ENCODE measurements at places on chromosomes 6 and 20.

- DNase-seq = no peak
Measured at GRCh38 chr6:158713469-158713868, 63.6 kb downstream of the SYTL3 start.

DNA sequence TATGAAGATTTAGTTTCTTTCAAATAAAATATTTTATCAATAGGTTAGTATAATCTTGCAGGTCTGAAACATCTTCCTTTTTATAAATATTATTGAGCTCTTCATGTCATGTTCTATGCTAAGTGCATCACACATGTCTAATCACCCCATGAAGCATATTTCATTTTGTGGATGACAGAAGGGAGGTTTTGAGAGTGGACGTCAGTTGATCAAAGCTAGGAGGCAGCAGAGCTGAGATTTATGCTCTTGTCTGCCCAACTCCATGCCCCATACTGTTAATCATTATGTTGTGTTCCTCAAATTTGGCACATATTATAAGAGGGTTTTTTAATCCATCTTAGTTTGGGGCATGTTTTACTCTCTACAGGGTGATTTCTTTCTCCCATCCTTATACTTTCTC, 22.7 kb downstream of the DSE start:
- DNase-seq = no peak

DNA sequence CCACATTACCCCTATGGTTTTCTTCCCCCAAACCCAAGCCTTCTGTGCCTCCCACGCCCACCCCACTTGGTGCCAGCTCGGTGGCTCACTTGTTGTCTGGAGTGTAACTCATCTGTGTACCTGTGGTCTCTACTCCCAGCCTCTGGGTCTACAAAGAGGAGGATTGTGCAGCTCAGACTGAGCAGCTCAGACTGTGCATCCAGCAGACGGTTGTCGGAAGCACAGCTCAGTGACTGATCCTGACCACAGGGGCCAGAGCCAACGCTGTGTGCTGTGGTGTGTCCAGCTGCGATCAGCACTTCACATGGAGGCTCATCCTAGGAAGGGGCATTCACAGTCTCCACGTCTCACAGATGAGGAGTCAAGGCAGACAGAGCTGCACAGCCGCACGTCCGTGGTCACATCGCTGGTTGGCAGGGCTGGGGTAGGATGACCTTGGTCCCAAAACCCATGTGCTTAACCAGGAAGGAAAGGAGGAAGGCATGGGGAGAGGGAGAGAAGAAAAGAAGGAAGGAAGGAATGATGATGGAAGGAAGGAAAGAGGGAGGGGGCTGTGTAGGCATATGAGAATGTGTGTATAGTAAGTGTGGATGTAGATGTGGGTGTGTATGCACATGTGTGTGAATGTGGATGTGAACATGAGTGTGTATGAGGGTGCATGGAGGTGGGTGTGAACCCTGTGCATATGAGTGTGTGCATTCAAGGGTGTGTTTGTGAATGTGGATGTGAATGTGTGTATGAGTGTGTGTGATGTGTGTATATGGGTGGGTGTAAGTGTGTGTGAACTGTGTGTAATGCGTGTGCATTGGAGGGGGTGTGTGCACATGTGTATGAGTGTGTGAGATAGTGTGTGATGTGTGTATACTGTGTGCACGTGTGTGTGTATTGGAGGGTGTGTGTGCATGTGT, 28.2 kb upstream of the STX16 start:
- no peak for DNase-seq

- no peak for DNase-seq
Measured at GRCh38 chr20:6471871-6472270, 295.6 kb upstream of the BMP2 start.

DNA sequence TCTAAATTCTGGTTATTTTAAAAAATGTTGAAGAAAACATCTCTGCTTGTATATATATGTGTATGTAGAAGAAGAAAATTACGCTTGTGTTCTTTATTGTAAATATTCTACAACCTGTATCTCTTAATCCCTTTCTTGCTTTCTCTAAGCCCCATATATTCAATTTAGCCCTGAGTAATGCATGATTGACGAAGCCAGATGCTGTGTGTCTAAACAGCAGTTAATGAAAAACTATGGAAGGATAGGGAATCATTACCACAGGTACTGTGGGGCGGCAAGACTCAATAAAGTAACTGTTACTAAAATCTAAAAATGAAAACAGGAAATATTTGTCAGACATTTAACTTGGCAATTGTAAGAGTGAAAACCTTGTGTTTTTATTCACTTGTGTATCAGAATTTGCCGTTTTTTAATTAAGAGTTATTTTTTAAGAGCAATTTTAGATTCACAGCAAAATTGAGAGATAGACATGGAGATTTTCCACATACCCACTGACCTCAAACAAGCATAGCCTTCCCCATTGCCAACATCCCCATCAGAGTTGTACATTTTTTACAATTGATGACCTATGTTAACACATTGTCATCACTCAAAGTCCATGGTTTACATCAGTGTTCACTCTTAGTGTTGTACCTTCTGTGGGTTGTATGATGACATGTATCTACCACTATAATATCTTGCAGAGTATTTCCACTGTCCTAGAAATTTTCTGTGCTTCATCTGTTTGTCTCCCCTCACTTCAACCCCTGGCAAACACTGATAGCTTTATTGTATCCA, 76.7 kb downstream of the BCKDHB start:
- DNase-seq = no peak

DNA sequence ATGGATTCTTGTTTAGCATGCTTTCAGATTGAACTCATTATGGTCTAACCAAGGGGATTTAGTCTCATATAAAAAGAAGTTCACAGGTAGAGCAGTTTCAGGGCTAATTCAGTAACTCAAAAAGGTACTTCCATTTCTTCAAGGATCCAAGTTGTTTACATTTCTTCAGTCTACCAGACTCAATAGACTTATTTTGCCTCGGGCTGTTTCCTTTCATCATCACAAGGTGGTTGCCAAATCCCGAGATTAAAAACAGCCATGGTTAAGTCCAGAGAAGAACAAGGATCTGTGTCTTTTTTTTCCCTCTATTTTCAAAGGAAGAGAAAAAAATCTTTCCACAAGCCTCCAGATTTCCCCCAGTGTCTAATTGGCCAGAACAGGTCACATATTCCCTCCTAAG, 69.8 kb upstream of the SNX9 start:
- no peak for DNase-seq

DNA sequence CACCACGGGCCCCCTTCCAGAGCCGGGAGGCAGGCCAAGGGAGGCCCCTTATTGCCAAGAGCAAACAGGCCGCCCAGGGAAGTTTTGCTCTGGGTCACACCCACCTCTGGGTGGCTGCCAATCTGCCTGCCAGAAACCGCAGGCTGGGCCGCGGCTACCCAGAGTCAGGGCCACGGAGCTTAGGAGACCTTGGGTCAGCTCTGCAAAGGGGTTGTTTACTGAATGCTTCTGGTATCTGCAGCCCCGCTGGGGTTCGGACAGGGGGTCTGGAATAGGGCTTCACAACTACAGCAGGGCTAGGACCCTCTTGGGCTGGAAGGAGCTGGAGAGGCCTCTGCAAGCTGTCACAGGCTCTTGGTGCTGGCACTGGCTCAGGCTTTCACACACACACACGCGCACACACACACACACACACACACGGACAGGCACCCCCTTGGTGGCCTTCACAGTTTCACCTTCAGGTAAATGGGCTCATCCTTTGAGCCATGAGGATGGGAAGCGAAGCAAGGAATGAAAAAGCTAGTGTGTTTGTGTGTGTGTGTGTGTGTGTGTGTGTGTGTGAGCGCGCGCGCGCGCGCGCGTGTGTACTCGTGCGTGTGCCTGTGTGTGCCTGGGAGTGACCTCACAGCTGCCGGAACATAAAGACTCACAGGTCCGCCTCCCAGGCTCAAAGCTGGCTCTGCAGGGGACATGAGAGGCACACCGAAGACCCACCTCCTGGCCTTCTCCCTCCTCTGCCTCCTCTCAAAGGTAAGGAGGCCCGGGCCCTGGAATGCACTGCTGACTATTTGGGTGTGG, at the start of gene CCN5:
CCN5 (plus strand) TSS at position 669 of the 798 bp plus-strand sequence; CDS start at position 691, 22 bp downstream.
- DNase-seq = peak; percentile 63

DNA sequence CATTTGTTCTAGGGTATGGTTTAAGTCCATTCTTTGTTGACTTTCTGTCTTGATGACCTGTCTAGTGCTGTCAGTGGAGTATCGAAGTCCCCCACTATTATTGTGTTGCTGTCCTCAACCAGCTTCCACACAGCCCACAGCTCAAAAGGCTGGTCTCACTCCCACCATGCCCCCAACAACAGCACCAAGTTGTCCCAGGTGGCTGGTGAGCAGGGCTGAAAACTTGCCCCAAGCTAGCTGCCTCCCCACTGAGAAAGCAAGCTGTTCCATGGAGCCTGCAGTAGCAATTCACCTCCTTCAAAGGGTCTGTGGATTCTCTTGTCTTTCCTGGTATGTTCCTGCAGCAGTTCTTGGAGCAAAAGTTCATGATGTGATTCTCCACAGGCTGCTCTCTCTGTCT, 221.0 kb downstream of the SYNDIG1 start:
- DNase-seq = no peak

DNA sequence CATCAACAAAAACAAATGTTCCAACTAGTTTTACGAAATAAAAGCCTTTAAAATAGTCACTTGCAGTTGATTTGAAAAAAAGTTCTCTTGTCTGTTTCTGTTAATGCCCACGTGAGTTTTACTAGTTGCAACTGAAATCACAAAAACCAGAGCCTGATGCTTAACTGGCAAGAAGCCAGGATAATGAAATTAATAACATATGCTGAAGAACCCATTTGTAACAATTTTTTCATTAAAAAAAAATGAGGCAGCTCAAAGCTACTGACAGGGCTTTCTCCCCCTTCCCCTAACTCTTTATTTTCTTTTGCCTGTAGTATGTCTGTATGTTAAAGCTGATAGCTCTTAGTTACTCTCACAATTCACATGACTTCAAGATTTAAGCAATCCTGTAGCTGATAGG, 132.7 kb upstream of the EYA4 start:
- no peak for DNase-seq

GRCh38 chr6:44917430-44917829, 410.7 kb upstream of the RUNX2 start:
- DNase-seq = no peak

- DNase-seq = no peak
Measured at GRCh38 chr6:90003069-90003795, 109.0 kb downstream of the GJA10 start.

- no peak for DNase-seq
Measured at GRCh38 chr20:21101932-21102575, 4.1 kb downstream of the LINC00237 start.

DNA sequence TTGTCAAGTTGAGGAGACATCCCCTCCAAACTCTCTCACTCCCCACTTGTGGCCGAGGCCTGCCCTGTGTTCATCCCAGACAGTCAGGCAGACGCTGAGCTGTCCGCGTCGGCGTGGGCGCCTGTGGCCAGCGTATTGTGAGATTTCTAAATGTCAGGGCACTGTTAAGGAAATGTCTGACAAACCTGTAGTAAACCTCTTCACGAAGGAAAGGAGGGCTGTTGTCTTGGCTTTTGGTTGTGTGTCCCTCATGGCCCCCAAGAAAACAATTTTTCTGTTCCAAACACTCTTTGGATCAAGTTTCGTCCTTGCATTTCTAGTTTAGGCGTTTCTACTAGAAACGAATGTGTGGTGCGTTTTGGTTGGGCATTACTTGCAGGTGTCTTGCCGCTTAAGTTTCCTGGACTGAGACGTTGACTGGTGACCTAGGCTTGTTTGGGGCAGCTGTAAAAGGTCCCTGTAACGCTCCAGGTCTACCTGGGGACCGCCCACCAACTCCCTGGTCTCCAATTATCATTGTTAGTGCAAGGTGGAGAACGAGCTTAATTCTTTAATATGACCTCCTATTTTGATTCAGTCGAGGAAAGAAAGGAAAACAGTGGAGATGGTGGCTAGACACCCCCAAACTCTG, 8.7 kb upstream of the POU3F2 start:
- DNase-seq = no peak

DNA sequence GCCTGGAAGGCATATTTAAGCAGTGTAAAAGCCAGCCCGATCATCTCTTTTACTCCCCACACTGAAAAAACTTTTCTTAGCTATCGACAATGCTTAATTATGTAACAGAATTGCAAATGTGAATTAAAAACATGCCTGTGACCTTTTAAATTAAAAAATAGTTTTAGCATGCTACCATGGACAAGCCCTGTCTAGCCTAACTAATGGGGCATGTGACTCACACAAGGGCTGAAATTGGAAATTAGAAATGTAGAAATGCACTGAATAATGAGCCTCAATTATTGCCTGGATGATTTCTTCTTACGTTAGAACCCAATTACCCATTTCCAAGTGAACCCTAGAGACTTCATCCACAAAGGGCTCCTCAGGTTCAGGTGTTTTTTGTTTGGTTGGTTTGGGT, 82.7 kb downstream of the SIM1 start:
- DNase-seq = no peak

DNA sequence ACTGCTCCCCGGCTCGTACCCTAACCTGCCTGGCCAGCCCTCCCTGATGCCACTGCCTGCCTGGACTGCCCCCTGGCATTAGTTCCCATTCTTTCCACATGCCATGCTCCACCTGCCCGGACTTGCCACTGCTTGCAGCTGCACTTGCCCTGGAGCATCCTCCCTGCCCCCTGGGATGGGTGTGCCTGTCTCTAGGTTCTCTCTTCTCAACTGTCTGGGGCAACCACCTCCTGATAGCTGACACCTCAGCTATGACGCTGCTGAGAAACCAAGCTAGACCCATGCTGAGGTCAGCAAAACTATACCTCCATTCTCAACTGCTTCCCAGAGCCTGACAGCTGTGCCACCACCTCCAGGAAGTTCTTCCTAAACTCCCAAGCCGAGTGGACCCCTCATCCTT, 72.1 kb downstream of the PERP start:
- DNase-seq = no peak

- no peak for DNase-seq
Measured at GRCh38 chr6:76861403-76861802, 601.9 kb downstream of the HTR1B start.

DNA sequence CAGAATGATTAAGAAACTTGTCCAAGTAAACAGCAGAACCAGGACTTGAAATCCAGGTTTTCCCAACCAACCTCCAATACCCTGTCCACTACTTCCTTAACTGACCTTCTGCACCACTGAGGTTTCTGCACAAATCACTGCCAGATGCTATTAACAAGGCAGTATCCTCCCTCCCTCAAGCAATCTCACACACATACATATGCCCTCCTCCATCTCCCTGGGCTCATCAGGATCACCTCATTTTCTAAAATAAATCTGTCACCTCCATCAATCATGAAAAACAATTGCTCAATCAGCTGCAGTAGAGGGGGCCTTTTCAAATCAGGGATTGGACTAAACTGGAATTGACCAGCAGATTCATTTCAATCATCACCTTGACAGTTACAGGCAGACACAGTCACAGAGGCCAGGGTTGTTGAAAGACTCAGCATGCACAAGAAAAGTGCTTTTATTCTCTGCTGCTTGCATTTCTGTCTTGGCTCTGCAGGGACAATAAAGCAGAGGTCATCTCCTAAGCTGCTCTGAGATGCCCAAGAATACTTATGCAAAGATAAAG, 539.4 kb downstream of the PTPRT start:
- no peak for DNase-seq

- no peak for DNase-seq
Measured at GRCh38 chr6:130132286-130132701, 90.5 kb downstream of the SAMD3 start.

DNA sequence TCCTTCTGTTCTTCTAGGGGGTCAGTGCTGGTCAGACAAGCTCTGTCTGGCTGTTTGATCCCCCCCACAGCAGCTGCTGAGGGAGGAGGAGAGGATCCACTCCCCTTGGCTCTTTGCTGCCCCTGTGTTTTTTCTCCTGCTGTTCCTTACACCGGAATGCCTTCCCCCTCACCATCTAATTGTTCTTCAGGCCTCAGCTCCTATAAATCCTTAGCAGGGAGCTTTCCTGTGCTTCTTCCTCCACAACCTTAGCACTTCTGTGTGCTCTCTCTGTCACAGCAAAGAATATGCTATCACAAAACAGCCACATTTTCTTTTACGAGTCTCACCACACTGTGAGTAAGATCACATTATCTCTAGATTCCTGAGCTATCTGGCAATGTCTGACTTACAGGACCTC, 196.6 kb downstream of the OTOR start:
- no peak for DNase-seq
